HuH-7 (cell line): ENCODE measurements at places on chromosomes 7 and 10.

DNA sequence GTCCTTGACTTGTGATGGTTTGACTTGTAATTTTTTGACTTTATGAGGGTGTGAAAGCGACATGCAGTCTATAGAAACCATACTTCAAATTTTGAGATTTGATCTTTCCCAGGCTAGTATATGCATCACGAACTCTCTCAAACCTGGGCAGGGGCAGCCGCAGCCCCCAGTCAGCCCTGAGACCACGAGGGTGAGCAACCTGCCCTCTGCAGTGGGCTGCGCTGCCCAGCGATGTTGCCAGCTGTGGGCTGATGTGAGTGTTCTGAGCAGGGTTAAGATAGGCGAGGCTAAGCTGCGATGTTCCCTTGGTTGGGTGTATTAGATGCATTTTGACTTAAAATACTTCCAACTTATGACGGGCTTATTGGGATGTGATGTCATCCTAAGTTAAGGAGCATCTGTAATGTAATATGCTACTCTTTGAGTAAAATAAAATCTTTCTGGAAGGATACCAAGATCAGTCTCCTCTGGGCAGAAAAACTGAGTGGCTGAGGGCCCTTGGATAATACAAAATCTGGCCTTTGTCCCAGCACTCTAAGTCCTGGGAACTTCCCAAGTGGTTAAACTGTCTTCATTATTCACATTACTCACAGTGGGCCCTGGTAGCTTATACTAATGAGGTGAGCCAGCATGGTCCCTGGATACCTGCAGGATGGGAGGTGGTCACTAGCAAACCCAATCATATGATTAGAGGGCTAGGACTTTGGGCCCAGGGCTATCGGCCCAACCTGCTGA is 28.4 kb upstream of the CNPY1 start:
- DNase-seq: no peak

DNA sequence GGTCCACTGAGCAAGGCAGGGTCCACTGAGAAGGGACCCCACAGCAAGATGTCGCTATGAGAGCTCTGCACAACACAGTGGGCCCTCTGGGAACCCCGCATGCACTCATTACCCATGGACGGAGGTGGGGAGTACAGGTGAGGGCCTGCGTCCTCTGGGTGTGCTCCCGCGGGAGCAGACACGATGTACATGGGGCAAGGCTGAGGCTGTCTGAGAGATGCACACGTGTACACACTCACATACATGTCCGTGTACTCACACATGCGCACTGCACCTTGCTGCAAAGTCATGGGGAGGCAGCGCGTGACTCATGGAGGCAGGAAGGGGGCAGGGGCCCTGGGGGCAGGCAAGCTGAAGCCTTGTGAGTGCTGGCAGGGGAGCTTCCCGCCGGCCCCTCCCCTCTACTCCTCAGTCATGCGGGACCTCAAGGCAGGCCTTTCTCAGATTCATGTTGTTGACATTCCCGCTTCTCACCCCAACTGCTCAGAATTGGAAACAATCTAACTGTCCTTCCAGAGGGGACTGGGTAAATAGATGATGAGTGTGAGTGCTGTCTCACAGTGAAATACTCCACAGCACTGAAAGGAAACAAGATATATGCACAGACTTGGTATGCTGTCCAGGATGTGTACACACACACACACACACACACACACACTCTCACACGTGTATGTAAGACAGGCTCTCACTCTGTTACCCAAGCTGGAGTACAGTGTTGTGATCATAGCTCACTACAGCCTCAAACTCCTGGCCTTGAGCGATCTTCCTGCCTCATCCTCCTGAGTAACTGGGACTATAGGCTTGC is 40.0 kb downstream of the GOLGA7B start:
- no peak for DNase-seq

- peak; percentile 97 for DNase-seq
Observed at GRCh38 chr7:98240961-98241673, 10.9 kb downstream of the TECPR1 start.

DNA sequence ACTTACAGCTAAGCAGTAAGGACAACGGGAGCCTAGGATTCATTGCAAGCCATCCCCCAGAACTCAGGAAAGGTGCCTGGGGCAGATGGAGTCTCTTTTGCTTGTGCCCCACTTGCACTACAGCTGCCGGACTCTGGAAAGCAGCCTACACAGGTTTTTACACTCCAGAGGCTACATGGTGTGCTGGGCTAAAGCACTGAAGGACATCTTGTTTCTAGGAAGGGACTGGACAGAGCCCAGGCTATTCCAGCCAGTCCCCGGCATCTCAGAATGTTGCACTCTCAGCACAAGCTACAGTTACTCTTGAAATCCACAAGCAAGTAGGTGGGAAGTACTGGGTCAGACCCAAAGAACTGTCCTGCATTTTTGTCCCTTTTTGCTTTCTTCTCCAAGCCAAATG is 333.1 kb downstream of the TNS3 start:
- no peak for DNase-seq

GRCh38 chr10:11522821-11523245 is 88.6 kb downstream of the USP6NL start:
- no peak for DNase-seq

DNA sequence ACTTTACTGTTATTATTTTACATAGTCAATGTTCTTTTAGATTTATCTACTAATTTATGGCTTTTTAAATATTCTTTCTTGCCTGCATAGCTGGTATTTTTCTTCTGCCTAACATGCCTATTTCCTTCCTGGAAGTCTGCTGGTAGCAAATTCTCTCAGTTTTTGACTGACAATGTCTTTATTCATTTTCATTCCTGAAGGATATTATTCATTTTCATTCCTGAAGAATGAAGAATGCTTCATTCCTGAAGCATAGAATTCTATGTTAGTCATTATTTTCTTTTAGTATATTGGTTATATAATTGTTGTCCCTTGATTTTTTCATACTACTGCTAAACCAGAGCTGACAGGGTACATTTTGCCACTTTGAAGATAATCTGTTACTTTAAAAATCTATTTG is 41.8 kb downstream of the TMEM168 start:
- DNase-seq: no peak

DNA sequence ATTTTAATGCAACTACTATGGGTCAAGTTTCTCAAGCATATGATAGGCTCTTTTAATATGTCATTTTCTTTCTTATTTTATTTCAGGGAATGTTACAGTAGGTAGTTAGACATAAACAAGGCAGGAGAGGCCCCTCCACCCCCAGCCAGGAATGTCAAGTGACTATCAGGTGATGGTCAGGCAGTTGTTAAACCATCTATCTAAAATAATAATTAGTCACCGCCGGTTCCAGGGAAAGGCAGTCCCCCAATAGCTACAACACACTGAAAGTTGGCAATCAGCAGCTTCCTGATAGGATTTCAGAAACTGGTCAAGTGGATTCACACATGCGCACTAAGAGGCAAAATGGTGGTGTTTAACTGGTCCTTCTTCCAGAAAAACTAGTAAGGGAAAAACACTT is 9.3 kb downstream of the OLAH start:
- no peak for DNase-seq

- DNase-seq: no peak
Observed at GRCh38 chr7:143431109-143431508, 12.1 kb upstream of the TAS2R60 start.

GRCh38 chr10:73734028-73734720 is 10.0 kb upstream of the SEC24C start:
- DNase-seq: no peak

DNA sequence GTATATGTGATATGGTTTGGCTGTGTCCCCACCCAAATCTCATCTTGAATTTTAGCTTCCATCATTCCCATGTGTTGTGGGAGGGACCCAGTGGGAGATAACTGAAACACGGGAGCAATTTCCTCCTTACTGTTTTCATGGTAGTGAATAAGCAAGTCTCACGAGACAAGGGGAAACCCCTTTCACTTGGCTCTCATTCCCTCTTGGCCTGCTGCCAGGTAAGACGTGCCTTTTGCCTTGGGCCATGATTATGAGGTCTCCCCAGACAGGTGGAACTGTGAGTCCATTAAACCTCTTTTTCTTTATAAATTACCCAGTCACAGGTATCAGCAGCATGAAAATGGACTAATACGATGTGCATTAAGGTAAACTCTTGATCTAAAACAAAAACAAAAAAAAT is 357.1 kb upstream of the AOAH start:
- DNase-seq: no peak
